HuH-7 (cell line): ENCODE measurements at places on chromosomes 13 and 19.
A peak's percentile ranks its signal among the peaks of the same experiment; 100 is the strongest.

GRCh38 chr13:29908416-29909080 is 58.1 kb upstream of the UBL3 start:
- DNase-seq: no peak

DNA sequence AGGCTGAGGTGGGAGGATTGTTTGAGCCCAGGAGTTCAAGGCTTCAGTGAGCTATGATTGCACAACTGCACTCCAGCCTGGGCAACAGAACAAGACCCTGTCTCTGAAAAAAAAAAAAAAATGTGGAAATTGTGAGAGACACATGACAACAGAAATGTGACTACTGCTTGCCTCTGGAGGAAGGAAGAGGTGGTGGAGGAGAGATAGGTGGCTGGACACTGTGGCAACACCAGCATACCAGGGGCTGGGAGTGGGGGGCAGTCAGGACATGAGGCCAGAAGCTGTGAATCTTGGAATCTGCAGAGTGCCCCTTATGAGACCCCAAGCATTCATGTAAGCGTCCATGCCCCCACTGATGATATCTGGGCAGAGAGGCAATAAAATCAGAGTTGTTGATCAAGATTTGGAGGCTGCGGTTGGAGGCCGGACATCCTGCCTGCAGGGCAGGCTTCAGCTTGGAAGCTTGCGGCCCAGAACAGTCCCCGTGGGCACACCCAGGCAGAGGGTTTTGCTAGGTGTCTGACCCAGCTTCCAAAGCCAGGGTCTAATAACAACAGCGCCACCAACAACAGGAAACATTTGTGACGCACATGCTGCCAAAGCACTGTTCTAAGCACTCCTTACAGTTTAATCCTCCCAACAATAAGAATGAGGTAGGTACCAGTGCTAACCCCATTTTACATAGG is 16.9 kb downstream of the FAM187B start:
- no peak for DNase-seq

GRCh38 chr19:18007044-18007916 is 690 bp upstream of the ARRDC2 start:
- DNase-seq: peak; percentile 87

- no peak for DNase-seq
These were observed 71.9 kb downstream of the SUCLA2 start for GRCh38 chr13:47929156-47929555.

DNA sequence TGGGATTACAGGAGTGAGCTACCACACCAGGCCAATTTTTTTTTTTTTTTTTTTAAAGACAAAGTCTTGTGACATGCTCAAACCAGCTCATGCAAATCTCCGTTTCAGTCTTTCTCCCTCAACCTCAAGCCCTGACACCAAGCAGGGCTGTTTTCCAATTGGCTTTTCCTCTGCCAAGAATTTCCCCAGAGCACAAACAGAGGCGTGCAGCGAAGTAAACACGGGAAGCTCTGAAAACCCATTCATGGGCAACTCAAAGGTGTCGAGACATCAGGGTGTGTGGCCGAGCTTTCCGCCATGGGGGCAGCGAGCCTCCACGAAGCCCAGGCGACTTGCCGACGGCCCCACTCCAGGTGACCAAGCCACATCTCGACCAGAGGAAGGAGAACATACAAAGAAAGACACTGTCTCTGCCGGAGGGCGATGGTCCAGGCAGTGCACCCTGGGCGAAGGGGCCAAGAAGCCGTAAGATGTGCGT is 70.0 kb downstream of the INSR start:
- no peak for DNase-seq

- DNase-seq: no peak
These were observed at the start of gene GRIK5 for GRCh38 chr19:42069619-42070351. Gene GRIK5, minus strand, starts transcription at chr19:42070206. Its CDS starts 4,436 bp downstream, at chr19:42065770.

DNA sequence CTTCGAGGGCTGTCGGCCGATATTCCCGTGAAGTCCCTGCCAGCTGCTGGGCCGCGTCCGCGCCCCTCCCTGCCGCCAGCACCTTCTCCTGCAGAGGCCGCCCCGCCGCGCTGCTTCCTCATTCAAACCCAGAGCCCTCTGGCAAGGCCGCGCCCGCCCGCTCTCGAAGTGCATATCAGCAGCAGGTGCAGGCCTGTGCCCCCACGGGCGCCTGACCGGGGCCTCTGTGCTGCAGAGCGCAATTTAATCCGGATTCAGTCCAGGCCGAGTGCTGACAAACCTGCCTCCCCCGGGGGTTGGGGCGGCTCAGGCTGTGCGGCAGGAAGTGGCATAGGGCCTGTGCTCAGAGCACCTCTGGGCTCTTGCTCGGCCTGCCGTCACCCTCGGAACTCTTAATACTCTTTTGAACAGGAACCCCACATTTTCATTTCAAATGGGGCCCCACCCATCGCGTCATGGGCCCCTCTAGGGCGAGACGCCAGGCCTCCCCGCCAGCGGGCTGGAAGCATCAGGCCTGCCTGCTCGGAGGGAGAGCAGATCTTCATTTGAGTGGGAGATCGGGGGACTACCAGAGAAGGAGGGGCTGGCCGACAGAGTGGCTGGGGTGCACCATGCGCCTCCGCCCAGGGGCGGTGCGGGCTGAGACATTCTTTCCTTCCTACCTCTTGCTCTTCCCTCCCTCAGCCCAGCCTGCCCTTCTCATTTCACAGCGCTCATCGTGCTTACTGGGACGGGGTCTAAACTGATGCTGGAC is 125.7 kb downstream of the TNFRSF19 start:
- no peak for DNase-seq

DNA sequence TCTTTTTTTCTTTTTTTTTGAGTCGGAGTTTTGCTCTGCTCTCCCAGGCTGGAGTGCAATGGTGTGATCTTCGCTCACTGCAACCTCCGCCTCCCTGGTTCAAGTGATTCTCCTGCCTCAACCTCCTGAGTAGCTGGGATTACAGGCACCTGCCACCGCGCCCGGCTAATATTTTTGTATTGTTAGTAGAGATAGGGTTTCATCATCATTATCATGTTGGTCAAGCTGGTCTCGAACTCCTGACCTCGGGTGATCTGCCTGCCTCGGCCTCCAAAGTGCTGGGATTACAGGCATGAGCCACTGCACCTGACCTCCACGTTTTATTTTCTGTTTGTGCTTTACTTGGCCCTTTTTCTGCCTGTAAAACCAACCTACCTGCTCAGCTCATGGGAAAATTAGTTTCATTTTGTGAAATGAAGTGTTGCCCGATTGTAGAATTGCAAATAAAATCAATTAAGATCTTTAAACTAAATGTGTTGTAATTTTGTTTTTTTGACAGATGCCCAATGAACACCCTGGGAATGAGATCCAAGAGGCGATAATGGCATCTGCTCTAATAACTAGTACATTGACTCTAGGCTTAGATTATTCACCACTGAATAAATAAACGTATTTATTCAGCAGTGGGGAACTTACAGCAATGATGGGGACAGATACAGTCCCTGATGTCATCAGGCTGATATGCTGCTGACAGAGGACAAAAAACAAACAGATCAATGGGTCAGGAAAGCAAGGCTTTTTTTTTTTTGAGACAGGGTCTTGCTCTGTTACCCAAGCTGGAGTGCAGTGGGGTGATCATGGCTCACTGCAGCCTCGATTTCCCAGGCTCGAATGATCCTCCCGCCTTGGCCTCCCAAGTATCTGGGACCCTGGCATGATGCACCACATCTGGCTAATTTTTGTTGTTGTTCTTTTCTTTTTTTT is 2.2 kb upstream of the RAB11B start:
- no peak for DNase-seq

DNA sequence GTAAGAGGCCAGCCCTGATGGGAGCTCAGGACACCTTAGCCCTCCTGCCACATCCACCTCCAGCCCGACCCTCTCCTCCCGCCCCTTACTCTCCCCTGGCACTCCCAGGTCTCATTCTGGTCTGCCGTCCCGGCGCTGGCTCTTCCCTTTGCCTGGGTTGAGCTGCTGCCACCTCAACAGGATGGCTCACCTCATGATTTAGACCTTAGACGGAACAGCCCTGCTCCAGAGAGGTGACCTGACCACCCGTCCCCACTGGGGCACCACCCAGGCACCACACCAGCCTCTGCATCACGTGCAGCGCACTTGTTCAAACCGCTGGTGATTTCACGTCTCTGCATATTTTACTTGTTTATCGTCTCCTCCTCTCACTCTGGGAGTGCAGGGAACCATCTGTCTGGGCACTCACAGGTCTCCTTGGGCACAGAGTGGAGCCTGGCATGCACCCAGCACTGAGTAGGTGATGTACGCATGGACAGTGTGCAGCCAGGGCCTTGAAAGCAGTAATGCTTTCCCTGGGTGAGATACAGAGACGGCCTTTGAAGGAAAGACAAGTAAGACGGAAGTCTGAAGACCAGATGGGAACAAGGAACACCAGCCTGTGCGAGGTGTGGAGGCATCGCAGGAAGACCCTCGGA is 183.1 kb downstream of the KATNAL1 start:
- no peak for DNase-seq

DNA sequence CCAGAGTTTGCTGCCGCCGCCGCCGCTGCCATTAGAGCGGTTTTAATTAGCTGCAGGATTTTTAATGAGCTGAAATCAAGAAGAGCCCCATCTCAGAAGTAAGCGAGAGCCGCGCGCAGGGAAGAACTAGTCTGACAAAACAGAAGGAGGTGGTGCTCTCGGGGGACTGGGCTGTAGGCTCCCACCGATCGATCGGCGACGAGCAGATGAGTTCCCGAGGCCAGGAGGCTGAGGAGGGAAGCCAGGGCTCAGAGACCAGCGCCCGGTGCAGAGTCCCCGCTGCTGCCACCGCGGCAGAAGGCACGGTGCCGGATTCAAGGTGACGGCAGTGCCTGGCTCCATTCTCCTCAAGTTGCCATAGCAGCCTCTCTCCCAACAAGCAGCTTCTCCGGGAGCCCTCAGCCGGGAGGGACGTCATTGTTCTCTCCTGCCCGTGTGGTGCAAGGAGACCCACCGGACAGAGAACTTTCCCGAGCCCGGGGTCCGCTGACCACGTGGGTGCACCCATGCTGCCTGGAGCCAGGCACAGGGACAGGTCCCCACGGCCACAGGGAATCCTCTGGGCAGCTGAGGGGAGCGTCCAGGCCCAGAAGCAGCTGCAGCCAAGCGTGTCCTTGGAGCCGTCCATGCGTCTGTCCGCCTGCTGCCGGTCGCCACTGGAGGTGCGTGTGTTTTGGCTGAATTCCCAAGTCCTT is 62.9 kb downstream of the CHST8 start:
- no peak for DNase-seq

DNA sequence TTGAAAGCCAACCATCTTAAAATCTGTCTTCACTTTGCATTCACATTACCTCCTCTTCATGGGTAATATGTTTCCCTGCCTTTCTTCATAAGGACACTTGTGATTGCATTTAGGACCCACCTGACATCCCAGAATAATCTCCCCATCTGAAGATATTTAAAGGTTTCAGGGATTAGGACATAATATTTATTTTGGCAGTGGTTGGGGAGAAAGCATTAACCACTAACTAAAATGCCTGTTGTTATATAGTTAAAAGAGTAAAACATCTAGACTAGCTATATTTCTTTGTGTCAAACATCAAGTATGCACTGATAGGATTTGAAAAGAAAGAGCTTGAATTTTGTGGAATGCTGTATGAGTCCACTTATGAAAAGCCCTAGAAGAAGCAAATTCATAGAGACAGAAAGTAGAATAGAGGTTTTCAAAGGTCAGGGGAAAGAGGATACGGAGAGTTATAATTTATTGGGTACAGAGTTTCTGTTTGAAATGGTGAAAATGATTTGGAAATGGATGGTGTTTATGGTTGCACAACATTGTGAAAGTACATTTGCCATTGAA is 457.7 kb upstream of the SPRY2 start:
- DNase-seq: no peak

GRCh38 chr19:22472180-22472637 is 50.1 kb upstream of the ZNF98 start:
- DNase-seq: no peak

DNA sequence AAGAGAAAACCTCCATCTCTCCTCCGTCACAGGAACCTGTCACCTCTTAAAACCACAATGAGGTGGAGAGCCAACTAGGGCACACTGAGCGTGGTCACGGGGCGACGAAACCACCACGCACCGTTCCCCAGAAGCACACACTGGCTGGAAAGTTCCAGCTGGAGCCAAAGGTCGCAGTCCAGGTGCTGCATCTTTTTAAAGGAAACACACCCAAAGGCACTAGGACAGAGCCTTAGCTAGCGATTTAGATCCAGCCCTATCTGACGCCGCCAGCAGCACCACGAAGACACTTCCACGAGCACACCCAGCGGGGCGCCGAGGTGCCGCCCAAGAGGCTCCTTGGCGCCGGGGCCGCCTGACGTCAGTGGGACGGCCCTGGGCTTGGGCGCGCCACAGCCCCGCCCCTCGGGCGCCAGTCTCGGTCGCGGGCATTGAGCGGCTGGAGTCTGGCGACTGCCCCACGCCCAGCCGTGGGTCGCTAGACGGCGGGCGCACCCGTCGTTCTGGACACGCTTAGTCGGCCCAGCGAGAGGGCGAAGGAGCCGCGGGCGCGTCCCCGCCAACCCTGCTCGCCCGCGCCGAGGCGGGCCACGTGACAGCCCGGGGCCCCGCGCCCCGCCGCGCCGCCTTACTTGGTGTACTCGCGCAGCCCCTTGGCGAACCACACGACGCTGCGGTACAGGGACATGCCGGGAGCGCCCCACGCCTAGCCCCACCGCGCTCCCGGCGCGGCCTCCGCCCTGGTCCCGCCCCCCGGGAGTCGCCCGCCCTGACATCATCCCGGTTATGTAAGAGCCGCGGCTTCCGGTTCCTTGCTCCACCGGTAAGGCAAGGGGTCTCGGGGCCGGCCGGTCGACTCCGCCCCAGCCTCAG is at the start of gene DHRS12:
Gene DHRS12, minus strand, starts transcription at position 742 of the 873 bp plus-strand sequence. CDS start 4,504 bp downstream, outside the sequence.
- DNase-seq: peak; percentile 82

DNA sequence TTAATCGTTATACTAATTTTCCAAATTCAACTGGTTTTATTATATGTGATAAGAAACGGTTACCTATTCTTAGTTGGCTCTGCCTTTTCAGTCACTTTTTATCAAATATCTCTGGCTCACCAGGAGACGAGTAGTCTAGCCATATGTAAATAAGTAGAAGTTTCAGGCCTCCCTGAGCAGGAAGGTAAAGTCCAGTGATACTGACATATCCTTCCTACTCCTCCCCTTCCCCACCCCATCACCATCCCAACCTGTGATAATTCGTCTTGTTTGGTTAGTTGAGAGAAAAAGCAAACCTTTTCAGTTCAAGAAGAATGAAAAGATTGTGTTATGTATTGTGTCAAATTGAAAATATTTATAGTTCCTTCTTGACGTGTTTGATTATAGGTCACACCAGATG is 53.9 kb downstream of the TM9SF2 start:
- peak; percentile 13 for DNase-seq
